Amniotic epithelial cell (primary cell): ENCODE measurements at places on chromosomes 12 and 14.
A peak's percentile ranks its signal among the peaks of the same experiment; 100 is the strongest.

DNA sequence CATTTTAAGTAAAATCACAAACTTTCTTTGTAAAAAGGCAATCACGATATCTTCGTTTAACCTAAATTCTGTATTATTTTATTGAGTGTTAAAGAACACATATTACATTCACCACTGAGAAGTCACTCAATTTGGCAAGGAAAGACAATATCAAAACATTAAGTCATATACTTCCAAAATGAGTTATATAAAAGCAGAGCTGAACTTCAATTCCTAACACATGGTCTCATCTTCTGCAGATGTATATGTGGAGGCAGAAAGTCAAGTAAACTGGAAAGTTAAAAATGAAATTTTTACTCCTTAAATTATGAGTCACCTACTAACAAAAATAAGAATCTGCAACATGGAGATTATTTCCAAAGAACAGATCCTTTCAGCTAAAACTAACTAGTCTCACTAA lies 28.7 kb downstream of the BMAL2 start:
- DNase-seq, result no peak

DNA sequence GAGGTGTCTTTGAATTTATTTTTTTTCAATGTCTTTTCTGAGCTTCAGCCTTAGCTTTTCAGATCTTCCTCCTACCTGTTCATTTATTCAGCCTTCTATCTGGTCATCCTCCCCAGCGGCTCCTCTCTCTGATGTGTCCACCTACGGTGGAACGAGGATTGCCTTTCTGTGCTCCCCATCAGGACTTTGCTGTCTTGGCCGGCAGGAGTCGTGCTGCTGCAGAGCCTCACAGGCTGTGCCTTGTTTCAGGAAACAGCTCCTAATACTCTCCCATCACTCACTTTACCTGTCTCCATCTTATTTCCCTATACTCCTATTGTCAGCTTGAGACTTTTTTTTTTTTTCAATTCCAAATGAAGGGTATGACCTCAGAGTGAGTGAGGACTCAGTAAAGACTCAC lies 76.9 kb downstream of the KICS2 start:
- DNase-seq, result no peak

DNA sequence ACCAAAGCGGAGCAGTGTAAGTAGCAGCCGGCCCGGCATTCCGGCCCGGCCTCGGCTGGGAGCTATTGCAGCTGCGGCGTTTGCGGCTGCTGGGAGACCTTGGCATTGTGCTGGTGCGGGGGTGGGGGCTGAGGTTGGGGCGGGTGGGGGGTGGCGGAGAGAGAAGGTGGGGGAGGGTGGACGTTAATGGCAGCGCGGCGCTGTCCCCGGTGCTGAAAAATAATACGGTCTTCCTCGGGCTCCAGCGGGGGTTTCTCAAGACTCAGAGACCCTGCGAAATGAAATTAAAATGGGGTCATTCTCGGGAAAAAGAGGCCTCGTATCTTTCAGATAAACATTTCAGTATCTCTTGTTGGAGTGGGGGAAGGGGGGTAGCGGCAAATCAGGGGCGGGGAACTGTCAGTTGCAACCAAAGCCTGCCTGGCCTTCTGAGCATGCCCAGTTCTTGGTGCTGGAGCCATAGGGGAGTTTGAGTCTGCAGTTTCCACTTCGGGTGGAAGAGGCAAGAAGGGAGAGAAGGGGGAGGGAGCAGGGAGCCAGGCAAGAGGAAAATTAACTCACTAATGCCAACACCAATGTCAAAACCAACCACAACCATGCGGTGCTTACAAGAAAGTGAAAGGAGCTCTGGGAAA lies 414 bp downstream of the UNC79 start:
- peak; percentile 1 for DNase-seq

DNA sequence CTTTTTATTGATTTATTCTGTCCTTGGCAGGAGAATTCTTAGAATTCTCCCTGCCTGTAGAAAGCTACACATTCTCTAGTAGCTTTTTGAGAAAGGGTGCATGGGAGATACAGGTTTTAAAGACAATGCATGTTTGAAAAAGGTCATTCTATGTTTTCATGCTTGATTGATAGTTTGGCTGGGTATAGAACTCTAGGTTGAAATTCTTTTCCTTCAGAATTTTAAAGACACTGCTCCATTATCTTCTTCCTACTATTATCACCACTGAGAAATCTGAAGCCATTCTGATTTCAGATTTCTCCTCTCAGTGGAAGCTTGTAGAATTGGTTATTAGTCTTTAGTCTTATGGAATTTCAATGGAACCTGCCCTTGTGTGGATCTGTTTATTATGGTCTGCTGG lies 14.0 kb downstream of the ATF7IP start:
- no peak for DNase-seq

DNA sequence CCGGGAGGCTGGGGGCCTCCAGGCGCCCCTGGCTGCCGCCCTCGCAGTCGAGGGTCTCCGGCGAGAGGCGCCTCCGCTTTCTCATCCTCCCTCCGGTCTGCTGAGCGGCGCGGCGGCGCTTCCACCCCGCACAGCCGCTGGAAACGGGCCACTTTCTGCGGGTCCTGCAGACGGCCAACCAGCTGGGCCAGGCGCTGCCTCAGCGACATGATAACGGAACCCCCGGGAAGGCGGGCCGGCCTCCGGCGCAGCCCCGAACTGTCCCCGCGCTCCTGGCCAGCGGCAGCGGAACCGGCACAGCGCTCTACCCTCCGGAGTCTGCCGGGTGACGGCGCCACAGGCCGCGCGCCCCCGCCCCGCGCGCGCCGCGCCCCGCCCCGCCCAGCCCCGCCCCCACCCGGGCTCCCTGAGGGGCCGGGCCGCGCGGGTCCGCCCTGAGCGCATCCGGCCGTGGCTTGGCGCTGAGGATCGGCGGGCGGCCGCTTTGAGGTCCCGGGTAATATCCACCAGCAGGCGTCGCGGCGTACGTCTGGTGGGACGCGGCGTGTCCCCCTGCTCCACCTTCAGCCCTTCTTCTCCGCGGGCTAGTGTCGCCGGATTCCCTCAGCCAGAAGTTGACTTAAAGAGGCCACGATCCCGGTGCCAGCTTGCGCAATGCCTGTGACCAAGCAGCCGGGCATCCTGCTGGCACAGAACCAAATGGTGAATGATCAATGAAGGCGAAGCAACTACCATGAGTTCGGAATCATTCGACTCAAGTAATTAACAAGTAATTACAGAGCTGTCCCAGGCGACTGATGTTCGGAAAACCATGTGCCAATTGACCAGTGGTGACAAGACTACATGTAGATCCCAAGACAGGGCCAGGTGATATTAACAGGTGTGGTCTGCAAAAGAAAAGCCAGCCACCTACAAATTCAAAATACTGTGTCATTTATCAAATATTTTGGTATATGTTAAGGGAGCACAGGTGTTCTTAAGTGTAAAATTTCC lies at the start of gene SGPP1:
SGPP1 (minus strand) TSS at position 330 of the 993 bp plus-strand sequence; CDS start at position 209, 121 bp downstream.
- peak; percentile 42 for DNase-seq

- peak; percentile 92 for DNase-seq
Observed at GRCh38 chr14:22887260-22887989, 4.4 kb downstream of the REM2 start.

DNA sequence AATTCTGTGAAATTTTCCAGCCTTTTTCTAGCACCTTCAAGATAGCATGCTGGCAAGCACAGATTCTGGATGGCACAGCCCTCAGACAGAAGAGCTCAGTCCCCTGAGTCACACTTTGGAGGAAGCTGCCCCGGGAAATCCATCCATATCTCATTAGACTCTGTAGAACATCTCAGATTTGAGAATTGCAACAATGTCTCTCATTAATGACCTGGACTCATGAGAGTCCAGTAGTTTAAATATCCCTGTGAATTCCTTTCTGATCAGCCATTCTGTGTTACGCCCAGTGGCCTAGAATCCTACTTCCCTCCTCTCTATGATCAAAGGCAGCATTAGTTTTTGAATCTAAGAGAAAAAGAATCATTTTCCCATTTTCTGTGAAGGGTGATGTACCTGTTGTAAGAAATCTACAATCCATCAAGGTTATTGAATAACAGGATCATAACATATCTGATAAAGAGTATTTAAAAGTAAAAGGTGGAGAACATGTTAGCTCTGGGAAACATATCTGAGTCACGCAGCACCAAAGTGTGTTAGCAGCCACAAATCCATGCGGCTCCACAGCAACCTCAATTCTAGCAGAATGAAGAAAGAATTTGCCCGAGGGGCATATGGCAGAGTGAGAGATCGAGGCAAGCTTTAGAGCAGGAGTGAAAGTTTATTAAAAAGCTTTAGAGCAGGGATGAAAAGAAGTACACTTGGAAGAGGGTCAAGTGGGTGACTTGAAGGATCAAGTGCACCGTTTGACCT lies 855.6 kb upstream of the TMEM132C start:
- DNase-seq, result no peak

GRCh38 chr14:65423982-65424381 lies 11.5 kb downstream of the FUT8 start:
- DNase-seq, result no peak

DNA sequence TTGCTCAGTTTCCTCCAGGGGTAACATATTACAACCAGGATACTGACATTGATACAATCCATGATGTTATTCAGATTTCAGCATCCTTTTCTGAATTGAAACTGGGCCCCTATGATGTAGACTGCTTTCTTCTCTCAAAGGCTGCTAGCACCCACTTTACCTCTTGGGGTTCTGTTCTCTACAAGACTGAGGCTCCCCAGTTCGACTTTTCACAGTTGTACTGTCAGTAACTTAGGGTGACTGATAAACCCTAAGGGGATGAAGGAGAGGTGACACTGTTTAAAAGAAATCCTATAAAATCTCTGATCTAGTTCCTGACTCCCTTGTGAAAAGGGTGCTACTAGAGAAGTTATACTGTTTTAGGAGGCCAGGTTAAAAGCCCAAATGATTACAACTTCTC lies 818 bp downstream of the VPS33A start:
- DNase-seq, result no peak

DNA sequence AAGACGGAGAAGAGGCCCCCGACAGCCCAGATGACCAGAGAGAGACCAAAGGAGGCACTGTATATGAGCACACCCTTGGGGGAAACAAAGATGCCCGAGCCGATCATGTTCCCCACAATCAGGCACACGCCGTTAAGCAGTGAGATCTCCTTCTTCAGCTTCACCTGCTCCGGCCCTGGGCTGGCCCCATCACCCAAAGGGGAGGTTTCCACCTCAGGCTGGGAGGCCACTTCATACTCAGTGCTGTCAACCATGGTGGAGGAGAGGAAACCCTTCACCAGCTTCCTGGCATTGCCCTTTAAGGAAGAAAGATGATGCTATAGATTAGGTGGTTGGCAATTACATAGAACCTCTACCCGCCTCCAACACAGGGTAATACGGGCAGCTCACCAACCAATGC lies 2.1 kb downstream of the SLC7A7 start:
- no peak for DNase-seq

GRCh38 chr12:93468008-93468371 lies 676 bp downstream of the MRPL42 start:
- DNase-seq, result no peak

DNA sequence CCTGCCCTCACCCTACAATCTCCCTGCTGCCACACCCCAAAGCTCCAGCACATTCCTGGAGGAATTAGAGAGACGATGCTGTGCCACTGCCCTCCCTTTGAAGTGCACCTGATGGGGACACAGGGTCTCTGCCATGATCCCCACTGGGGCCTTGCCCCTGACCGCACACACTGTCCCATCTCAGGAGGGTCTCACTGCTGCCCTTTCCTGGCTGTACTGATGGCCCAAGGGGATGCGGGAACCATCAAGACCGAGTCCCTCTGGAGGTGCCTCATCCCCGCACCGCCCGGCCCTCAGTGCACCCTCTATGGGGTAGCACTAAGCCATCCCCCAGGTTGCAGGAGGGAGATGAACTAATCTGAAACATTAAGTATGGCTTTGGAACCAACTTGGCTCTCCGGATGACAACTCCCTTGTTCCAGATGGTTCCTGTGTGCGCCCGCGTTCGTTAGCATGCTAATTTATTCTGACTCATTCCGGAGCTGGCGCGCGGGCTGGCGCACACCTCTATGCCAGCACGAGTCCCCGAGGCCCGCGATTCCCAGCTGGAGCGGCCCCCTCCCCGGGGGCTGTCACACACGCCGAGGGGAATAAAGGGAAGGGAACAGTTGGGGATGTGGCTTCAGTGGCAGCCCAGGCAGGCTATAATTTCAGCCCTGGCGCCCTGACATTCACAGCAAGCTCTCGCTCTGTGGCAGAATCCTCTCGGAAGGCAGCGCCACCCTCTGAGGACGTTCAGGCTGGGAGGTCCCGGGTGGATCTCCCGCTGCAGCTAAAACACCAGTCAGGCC lies 34.2 kb upstream of the C14orf180 start:
- no peak for DNase-seq

DNA sequence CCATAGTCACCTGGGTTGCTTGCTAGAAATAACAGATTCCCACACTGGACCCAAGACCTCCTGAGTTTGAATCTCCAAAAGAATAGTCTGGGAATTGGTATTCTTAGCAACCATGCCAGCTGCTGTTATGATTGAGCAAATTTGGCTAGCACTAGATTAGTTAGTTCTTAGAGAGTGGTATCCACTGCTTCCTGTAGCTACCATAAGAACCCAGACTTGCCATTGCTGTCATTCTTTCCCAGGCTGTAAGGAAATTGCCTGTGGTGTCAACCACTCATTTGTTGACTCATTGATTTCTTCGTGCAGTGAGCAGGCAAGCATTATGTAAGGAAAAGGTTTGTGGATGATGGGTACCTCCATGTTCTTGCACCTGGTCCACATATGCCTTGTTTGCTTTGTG lies 201.8 kb upstream of the RGS6 start:
- DNase-seq, result peak; percentile 48

- peak; percentile 32 for DNase-seq
Observed at GRCh38 chr14:88929656-88930436, 105.4 kb downstream of the TTC8 start.

- no peak for DNase-seq
Observed at GRCh38 chr12:4114986-4115385, 158.6 kb upstream of the CCND2 start.

- DNase-seq, result no peak
Observed at GRCh38 chr14:34983148-34983760, 462 bp downstream of the SRP54 start.

- DNase-seq, result peak; percentile 7
Observed at GRCh38 chr14:22939684-22940083, 10.5 kb upstream of the PRMT5 start.

DNA sequence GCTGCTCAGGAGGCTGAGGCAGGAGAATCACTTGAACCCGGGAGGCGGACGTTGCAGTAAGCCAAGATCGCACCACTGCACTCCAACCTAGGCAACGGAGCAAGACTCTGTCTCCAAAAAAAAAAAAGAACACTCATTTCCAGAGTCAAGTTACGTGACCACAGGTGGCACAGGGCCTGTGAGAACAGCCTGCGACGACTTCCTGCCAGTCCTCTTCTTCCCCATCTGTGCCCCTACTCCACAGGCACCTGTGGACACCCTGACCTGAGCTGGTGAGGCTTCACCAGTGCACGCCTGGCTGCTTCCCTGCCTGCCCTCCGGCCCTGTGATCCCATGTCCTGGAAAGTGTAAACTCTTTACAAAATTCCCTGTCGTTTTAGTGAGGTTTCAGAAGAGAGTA lies 77.7 kb downstream of the PPP2R5C start:
- DNase-seq, result no peak

DNA sequence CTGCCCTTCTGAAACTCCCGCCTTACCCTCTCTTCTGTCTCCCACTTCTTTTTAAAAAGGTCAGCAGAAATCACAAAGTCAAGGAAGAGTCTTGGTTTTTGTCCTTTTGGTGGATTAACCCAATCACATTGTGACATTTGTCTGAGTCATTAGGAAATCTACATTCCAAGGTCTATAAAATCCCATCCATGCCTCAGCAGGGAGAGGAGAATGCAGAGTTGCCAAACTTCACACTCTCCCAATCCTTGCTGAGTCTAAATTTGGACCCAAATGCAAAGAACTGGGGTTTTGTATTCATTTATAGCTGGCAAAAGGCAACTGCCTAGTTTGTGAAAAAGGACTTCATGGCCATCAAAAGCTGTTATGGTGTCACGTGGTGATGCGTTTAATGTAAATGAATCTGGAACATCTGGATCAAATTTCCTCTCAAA lies 67.9 kb downstream of the TMEM30B start:
- DNase-seq, result no peak
